ENCODE measurements at places on chromosomes 3 and 15.
A peak's percentile ranks its signal among the peaks of the same experiment; 100 is the strongest.

DNA sequence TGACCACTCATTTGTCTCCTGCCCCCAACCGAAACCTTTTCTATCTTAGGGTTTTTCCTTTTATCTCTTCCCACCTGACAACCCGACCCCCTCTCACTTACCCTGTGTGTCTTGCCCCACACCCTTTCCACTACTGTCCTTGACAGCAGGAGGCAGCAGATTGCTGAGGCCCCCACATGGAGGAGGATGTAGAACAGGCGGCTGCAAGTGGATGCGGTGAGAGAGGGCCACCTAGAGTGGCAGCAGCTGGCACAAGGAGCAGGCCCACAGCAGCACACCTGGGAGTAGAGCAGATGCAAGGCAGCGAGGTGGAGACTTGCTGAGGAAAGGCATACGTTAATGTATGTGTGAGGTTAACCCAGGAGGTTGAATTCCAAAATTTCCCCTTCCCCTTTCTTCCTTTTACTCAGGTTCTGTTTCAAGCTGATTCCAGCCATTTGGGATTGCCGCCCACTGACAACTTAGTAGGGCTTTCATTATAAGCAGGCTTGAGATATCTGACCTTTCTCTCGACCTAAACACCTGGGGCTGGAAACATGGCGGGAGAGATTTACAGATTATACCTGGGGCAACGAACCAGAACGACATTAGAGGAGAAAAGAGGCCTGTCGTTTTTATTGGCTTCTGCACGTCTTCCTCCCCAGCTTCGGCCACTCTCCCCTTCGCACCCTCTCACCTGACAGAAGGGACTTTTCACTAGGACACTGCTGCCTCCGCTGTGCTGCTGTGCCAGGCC lies 643 bp downstream of the SERINC4 start:
- no peak for DNase-seq

DNA sequence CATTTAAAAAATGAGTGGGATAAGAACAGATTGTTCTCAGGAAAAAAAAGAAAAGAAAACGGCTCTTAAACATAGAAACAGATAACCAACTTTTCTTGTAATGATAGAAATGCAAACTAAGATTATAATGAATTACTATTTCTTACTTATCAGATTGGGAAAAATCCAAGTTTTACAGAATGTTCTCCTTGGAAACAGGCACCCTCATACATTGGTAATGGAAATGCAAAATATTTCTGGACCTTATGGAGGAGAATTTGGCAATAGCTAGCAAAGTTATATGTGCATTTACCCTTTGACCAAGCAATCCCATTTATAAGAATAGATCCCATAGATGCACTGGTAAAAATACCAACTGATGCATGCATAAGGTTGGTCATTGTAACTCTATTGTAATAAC lies 3.7 kb upstream of the ANKDD1A start:
- DNase-seq: no peak

DNA sequence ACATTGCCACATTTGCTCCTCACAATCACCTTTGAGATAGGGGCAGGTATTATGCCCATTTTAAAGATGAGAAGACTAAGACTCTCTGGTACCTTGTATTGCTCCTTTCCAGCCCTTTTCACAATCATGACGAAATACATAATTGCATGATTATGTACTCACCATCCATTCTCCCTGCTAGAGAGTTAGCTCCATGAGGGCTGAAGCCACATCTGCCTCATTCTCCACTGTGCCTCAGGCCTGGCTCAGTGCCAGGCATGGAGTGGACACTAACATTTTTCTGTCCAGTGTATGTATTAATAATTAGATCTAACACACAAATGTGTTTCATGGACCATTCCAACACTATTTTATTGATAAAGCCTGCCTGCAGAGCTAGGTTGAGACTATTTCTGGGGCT lies 191.4 kb downstream of the MINAR1 start:
- DNase-seq: no peak

GRCh38 chr15:39833515-39833981 lies 50.9 kb upstream of the FSIP1 start:
- no peak for DNase-seq

DNA sequence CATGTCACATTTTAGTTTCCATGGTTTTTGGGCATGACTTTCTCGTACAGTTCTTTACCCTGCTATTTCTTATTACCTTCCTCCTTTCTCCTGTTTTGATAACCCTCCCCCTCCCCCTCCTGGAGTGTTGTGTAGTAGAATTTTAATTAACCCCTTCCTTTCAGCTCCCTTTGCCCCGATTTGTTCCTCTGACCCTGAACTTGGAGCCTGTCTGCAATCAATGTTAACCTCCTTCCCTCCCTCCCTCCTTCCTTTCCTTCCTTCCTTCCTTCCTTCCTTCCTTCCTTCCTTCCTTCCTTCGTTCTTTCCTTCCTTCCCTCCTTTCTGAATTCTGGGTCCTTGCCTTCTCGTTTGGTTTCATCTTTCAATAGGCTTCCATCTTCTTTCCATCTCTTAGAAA lies 90.4 kb downstream of the ECT2 start:
- no peak for DNase-seq

GRCh38 chr3:171307988-171308387 lies 152.2 kb downstream of the TNIK start:
- DNase-seq: no peak

- DNase-seq: no peak
These were observed 57.4 kb upstream of the ST3GAL6 start for GRCh38 chr3:98705694-98706093.

DNA sequence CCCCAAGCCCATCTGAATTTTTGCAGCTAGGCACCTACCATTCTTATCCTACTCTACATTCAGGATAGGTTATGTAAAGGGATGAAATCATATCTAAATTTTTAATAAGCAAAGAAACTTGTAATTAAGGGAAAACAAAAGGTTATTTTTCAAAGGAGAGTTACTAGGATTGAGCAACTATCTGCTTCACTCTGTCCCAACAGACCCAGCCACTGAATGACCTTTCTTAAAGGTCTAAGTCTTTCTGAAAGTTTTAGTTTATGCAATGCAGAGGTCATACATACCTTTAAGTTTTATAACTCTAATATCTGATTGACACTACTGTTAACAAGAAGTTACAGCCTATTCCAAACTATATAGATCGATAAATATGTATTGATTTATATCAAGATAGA lies 209.2 kb upstream of the CTNNB1 start:
- DNase-seq: no peak

DNA sequence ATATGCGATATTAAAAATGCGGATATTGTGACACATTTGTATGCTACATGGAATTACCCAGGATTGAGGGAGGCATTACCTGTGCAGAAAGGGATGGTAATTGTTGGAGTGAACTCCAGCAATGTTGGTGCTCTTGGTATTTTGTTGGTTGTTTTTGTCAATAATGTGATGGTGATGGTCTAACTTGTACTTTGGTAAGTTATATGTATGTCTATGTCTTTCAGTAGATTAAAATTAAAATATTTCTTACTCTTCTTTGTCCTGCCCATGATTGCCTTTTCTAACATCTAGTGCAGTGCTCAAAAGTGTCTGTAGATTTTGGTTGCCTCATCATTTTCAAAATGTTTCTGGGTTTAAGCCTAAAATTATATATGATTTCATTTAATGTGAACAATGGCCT lies 192.7 kb downstream of the ROBO2 start:
- DNase-seq: no peak

DNA sequence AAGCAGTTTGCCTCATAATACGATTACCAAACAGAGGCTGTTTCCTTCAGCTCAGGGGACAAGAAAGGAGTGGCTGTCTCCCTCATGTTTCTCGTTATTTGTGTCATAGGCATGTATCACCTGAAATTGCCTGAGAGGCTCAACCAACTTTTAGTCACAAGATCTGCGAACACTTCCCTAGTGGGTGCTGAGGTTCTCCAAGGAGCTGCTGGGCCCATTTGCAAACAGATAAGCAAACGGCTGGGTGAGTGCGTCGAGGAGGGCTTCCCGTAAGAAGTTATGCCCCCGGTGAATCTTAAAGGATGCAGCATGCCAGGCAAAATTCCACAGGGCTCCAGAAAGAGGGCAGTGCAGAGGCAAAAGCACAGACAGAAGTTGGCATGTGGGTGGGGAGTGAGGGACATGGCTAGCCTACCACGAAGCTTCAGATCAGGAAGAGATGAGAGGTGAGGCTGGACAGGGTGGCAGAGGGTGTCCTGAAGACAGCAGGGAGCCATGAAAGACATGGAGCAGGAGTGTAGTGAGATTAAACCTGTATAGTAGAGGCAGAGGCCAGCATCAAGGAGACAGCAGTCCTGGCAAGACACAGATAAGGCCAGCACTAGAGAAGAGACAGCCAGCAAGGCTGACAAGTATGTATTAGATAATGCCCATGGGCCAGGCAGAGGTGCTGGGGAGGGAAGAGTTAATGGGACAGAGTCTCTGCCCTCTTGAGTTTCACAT lies 4.0 kb upstream of the GP9 start:
- DNase-seq: no peak

DNA sequence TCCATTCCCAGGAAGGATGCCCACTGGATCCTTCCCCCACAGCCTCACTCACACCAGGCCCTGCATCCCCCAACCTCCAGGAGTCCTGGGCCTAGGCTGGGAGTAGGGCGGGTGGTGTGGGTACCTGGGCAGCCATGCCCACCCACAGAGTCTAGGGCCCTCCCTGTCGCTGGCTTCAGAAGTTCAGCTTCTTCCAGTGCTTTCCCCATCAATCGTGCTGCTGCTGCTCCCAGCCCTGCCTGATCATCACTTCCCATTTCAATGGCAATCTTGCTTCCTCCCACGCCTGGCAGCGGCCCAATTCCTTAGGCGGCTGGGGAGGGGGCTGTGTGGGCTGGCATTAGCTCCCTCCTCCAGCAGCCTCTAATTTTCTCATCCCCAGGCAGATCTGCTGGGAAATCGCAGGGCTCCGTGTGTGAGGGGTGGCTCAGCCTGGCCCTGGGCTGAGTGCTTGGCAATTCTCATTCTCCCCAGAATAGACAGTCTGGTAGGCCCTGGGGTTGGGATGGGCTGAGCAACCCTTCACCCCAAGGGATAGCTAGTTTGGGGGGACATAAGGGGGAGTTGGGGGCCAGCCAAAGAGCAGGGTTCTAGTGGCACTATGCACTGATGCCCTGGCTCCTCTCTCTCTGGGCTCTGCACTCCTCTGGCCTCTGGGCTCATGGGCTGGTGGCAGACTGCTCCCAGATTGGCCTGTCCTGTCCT lies 66.4 kb downstream of the SCN5A start:
- DNase-seq: no peak

DNA sequence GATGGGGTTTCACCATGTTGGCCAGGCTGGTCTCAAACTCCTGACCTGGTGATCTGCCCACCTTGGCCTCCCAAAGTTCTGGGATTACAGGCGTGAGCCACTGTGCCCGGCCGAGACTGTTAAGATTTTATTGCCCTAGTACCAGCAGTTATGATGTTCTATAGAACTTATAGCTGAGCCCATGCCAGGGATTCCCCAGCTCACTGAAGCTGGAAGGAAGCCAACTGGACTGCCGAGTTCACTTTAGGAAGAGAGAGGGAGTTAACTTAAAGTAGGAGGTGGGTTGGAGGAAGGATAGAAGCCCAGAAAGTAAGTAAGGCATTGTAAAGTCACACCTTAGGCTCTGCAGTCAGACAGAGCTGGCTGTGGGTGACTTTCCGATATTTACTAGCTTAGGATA lies 101.1 kb upstream of the BOC start:
- DNase-seq: no peak

DNA sequence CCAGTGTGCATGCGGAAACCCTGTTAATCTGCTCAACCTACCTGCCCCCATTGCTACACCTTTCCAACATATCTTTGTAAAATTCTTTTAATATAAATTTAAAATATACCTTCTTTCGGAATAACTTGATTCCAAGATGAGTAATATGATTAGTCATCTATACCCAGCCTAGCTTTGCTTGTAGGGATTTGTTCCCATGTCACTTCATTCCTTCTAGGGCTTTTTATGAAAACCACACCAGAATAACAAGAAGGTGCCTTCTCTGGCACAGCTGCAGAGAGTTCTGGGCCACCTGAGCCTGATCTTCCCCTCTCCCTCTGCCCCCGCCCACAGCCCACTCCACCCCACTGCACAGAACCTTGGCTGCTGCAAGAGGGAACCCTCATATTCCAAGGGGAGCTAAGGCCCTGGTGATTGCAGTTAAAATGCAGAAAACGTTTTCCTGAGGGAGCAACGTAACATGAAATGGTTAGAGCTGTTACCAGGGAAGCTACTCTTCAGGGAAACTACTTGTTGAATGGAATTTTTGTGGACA lies 38.6 kb upstream of the HACD2 start:
- no peak for DNase-seq

DNA sequence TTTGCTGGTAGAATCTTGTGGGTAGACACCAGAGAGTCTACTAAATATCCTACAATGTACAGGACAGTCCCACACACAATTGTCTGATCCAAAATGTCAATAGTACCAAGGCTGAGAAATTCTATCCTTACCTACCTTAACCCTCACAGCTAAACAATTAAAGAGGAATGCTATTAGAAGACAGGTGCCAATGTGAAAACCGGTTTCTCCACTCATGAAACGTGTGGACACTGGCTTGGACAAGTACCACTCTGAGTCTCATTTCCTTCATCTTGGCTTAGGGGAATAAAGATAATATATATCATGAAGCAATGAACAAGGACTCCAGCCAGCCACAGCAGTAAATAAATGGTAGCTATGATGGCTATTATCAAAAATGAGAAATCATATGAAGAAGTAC lies 90.2 kb downstream of the RFTN1 start:
- no peak for DNase-seq

GRCh38 chr15:67101911-67102598 lies 36.7 kb downstream of the SMAD3 start:
- peak; percentile 57 for DNase-seq

- no peak for DNase-seq
These were observed 32.6 kb upstream of the DCP1A start for GRCh38 chr3:53379898-53380297.

DNA sequence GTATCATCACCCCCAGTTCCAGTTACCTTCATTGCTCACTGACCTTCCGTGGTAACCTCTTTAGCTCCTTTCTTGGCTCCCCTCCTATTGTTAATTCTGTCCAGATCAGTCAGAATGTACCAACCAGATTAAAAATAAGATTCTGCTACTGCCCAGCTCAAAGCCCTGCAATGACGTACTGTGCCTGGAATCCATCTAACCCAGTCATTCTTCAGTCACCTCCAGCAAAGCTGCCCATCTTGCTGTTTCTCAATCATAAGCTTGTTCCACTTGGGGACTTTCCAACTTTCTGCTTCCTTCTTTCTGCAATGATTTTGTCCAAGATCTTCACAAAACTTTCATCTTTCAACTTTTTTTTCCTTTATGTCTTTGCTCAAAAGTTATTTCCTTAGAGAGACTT lies 512.0 kb upstream of the ZNF385D start:
- DNase-seq: no peak
